AML-193 (cell line): ENCODE measurements at places on chromosomes 1 and 21.

DNA sequence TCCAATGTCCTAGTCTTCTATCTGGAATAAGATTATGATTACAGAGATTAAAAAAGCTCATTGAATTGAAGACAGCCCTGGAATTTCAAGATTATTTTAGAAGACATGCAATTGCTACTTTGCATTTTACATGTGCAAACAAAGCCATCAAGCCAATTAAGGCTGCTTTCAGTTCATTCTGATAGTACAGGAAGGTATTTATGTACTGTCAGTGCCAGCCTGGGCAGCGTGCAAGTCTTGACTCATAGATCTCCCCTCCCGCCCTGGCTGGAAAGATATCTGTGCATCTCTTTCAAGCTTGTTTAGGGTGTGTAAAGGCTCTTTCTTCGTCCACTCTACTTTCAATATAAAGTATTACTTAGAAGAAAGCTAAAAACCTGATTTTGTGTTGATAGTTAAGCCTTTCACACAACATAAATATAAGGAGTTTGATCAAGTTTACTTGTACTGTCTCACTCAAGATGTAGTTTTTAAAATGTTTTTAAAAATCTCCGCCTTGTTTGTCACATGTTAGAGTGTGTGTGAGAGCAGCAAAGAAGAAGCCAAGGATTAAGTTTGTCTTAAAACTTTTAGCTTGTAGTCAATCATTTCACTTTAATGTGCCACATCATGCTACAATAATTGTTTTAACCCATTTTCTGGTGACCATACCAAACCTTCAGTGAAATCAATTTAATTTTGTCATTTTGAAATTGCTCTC lies 13.6 kb upstream of the LYPLAL1 start:
- DNase-seq = no peak

- no peak for DNase-seq
Measured at GRCh38 chr1:227777646-227778045, 37.8 kb upstream of the PRSS38 start.

- DNase-seq = no peak
Measured at GRCh38 chr1:155279268-155279667, 2.0 kb downstream of the HCN3 start.

GRCh38 chr1:237760951-237761350 lies 129.8 kb downstream of the ZP4 start:
- no peak for DNase-seq

GRCh38 chr1:213297021-213297420 lies 246.0 kb downstream of the RPS6KC1 start:
- no peak for DNase-seq

- peak; percentile 31 for DNase-seq
Measured at GRCh38 chr1:156281281-156281680, 1.3 kb downstream of the SMG5 start.

DNA sequence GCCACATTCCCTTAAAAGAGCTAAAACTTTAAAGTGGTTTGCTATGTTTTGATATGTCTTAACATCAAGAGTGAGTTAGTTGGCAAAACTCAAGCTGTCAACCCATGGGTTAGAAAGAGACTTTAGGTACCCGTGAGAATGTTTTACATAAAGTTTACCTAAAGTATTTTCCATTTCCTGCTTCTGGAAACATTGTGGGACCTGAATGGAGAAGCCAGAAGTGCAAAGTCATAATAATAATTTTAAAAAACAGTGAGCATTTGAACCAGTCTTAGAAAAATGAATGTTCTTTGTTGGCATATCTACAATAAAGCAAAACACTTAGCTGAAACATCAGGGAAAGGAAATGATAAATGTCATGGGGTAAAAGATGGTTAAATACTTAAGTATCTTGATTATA lies 34.8 kb downstream of the LRRC8C start:
- no peak for DNase-seq

DNA sequence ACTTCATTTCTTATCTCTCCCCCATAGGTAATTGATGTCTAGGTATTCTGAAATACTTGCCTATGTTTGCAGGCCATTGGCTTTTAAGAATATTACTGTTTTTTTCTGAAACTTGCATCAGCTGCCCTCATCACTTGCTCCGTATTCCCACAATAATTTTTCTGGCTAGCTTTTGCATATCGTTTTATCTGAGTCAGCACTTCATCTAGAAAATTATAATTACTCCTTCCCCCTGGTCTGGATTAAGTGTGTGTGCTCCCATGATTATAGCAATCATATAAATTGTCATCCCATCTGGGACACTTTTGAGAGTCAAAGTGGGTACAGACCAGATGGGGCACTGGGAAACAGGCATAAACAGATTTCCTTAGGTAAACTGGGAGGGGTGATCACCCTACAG lies 583.2 kb upstream of the B3GALT2 start:
- no peak for DNase-seq

GRCh38 chr1:161115132-161115711 lies 2.6 kb downstream of the PFDN2 start:
- peak; percentile 28 for DNase-seq

GRCh38 chr1:203911806-203912205 lies 50.4 kb downstream of the SNRPE start:
- DNase-seq = no peak

- DNase-seq = peak; percentile 61
Measured at GRCh38 chr1:167650269-167651160, 20.5 kb downstream of the RCSD1 start.

DNA sequence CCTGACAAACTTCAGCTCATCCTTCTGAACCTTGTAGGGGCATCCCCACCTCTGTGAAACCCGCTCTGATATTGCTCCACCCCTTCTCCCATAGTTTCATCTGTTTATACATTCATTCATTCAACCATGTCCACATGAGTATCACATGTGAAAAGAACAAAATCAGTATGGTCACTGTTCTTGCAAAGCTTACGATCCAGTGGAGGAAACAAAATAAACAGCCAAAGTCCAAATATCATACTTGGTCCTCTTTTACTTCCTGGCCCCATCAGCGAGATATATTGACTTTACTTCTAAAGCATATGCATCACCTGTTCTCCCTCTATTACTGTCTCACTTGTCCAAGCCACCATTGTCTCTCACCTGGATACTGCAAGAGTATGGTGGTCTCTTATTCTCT lies 35.6 kb downstream of the C8A start:
- no peak for DNase-seq

- DNase-seq = no peak
Measured at GRCh38 chr1:228369608-228370438, 36.8 kb downstream of the TRIM11 start.

DNA sequence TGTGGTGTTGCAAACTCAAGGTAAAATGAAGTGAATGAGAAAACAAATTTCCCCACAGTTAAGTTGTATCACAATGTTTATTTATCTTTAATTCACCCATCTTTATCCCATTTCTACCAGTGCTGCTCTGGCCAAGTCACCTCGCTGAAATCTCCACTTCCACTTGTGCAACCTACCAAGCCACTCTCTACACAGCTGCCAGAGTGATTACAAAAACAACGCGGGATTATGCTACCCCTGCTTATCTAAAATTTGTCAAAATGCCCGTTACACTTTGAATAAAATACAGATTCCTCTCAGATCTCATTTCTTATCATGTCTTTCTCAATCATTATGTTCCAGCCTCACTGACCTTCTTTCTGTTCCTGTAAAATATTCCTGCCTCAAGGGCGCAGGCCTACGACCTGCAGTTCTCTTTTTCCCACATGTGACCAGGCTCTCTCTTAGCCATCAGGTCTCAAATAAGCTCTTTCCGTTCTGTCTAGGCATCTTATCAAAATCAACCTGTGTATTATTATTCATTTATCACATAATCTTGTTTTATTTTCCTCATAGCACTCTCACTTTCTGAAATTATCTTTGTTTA lies 95.6 kb downstream of the NTMT2 start:
- no peak for DNase-seq

DNA sequence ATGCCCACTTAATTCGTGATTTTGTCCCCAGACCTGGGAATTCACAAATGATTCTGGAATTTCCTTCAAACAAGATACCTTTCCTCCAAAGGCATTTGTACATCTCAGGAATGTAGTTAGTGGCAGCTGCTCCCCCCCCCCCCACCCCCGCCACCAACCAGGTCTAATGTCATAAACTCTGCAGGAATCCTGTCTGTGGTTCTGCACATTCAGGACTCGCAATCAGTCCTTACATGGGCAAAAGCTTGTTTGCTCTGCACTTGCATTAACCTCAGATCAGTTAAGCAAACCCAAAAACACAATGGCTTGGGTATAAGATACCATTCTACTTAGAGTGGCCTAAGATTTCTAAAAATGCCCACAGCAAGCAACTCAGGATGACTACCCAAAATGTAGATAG lies 143.8 kb downstream of the TGFB2 start:
- DNase-seq = no peak

- DNase-seq = no peak
Measured at GRCh38 chr21:42043201-42043895, 27.8 kb upstream of the UMODL1 start.

- no peak for DNase-seq
Measured at GRCh38 chr21:18522181-18522972, 118.8 kb upstream of the TMPRSS15 start.

DNA sequence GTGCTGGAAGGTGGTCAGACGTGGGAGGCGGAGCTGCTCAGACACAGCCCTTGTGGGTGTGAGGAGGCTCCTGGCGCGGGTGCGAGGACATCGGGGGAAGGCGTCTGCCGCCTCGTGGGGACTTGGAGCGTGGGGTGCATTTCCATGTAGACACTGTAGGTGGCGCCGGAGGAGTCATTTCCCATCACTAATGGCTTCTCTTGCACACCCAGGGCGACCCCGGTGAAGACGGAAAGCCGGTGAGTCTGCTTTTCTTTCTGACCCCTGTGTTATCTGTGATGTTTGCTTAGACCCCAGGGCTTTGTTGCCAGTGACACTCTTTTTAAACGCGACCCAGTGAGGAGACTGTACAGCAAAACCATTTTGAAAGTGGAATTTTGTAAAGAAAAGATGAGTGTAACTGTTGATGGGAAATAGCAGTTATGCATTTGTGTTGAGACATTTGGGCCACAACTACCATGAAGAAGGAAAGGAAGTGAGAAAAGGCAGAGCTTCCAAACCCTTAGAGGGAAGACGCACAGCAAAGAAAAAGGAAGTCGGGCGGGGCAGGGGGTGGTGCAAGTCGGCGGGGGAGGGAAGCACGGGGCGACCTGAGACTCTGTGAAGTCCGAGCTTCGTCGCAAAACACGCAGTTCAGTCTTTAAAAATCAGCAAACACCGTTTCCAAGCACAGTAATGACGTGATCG lies 64.0 kb downstream of the SLC19A1 start:
- peak; percentile 67 for DNase-seq

- no peak for DNase-seq
Measured at GRCh38 chr21:34023691-34024373, 49.5 kb upstream of the MRPS6 start.

GRCh38 chr1:220726634-220727033 lies 21.5 kb upstream of the MTARC2 start:
- no peak for DNase-seq

- DNase-seq = no peak
Measured at GRCh38 chr1:96721053-96721415, 550 bp upstream of the PTBP2 start.

DNA sequence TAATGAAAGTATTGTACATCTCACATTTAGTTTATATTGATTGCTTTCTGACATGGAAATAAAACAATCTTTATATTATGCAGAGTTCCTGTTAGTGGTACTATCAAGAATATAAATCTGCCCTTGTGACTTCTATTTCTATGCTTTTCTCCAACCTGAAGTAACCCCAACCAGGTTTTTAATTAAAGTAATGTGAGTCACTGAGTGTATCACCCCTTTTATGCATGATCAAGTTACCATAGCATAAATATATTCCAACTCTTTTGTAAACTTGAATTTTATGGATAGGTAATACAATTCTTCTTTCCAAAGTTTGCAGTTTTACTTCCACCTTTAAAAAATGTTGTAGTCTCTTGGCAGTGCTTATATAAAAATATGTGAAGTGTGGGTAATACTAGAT lies 532.3 kb downstream of the USP25 start:
- no peak for DNase-seq

GRCh38 chr1:20792196-20792595 lies 5.1 kb upstream of the HP1BP3 start:
- no peak for DNase-seq

GRCh38 chr1:26110731-26111529 lies 694 bp upstream of the PDIK1L start:
- peak; percentile 51 for DNase-seq

GRCh38 chr1:185398599-185398998 lies 81.6 kb upstream of the IVNS1ABP start:
- no peak for DNase-seq

- DNase-seq = peak; percentile 33
Measured at GRCh38 chr1:228941666-228942065, 206.4 kb downstream of the RHOU start.

DNA sequence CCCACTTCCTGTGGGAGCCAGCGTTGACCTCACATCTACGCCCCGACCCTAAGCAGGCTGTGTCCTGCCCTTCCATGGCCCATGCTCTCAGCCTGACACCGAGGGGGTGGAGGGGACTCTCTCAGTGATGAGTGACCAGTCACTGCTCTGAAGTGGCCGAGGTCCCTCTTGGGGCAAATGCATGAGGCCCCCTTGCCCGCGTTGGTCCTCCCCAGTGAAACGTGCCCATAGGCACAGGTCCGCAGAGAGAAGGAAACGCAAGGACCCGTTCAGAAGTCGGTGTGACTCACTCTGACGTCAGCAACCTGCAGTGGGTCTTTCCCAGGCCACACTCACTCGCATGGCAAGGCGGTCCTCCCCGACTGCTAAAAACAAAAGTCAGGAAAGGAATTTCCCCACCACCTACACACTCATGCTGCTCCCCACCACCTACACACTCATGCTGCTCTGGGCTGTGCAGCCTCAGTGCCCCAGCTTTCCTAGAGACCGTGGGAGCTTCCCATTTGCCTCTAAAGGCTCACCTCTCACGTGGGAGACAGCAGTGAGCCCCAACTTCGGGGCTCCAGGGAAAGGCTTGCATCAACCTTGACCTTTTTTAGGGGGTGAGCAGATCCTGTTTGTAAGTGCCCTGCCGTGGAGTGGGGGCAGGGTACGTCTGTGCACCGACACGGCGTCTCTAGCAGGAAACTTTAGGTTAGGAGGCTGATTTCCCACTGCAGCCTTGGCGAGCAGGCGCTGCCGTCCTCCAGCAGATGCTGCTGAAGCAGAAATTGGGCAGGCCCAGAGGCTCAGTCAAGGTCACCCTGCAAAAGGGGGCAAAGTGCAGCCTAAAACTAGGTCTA lies 11.4 kb downstream of the UBASH3A start:
- no peak for DNase-seq

- no peak for DNase-seq
Measured at GRCh38 chr21:43981871-43982210, 30.3 kb upstream of the TRAPPC10 start.

GRCh38 chr1:40449684-40450494 lies at the start of gene ZFP69B:
Gene ZFP69B, plus strand, starts transcription at chr1:40450476. Its CDS starts 486 bp downstream, at chr1:40450962.
- peak; percentile 78 for DNase-seq

GRCh38 chr1:10596780-10597179 lies 122.0 kb downstream of the PEX14 start:
- no peak for DNase-seq

GRCh38 chr1:116972674-116973030 lies 28.9 kb upstream of the CD101 start:
- no peak for DNase-seq

GRCh38 chr1:202982715-202983430 lies 15.8 kb upstream of the CYB5R1 start:
- DNase-seq = peak; percentile 66

GRCh38 chr21:31987696-31988095 lies 114.9 kb downstream of the HUNK start:
- DNase-seq = no peak
